T follicular helper cell (primary cell): ENCODE measurements at places on chromosomes 12 and 14.

DNA sequence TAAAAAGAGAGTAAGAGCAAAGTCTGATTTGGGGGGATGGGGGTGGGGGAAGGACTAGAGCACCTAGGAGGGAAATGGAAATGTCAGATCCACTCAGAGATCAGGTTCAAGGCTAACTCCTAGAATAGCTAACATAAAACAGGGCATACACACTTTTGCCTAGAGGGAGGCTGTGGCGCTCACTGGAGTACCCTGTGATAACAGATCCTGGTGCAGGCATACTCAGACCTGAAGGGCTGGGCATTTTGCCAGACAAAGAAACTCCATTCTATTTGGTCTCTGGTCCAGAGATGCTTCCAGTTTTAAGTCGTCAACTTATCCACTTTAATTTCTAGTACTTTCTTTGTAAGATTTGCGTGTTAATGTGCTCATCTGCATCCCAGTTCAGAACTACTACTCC, 5.8 kb downstream of the CTDSP2 start:
- no peak for DNase-seq

DNA sequence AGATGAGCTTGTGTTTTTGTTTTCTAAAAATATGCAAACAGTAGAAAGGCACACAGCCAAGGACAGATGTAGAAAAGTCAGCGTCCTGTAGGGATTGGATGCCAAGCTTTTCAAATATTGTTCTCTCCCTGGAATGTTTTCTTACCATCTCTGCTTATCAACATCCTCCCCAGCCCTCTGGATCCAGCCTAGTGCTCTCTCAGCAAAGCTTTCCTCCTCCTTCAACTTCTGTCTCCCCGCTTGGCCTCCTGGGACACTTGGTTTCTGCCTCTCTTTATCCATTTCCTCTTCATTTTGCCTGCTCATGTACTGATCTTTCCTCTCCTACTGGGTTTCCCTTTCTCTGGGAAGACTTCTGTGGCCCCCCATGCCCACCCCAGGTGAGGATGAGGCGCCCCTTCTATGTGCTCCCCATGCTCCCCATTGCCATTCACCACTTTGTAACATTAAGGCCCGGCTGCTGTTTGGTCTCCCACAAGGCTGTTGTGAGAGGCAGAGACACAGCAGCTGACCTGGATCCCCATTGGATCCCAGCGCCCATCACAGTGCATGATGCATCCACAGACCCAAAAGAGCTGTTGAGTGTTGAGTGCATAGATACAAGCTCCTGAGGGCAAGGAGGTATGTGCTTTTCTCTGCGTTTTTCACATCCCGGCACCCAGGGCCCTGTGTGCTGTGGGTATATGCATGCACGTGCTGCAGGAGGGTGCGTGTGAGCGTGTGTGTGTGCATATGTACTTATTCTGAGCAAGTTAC, 38.2 kb downstream of the EVL start:
- DNase-seq = no peak

DNA sequence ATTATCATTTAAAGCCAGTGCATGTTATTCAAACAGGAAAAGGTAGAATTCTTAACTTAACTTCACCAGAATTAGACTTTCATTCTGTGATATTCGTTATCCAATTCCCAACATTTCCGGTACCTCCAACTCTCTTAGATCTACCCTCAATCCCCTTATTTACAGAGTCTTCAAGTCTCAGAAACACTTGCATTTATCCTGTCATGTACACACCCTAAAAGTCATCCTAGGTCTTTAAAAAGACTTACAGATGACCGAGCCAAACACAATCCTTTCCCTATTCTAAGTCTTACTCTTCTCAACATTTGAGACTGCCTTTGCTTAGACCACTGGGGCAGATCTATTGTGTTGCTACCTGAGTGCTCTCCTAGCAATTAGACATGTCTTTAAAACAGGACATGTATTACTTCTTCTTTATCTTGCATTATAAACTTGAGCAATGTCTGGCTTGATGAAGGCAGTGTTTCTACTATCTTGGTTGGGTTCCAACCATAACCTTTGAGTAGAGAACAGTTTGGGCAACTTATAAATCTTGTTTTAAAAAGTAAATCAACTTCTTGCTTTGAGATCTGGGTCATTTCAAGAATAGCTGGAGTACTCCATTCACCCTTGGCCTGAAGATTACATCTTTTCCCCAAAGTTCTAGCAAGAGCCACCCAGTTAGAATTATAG, 140.6 kb upstream of the PLEKHG7 start:
- no peak for DNase-seq

DNA sequence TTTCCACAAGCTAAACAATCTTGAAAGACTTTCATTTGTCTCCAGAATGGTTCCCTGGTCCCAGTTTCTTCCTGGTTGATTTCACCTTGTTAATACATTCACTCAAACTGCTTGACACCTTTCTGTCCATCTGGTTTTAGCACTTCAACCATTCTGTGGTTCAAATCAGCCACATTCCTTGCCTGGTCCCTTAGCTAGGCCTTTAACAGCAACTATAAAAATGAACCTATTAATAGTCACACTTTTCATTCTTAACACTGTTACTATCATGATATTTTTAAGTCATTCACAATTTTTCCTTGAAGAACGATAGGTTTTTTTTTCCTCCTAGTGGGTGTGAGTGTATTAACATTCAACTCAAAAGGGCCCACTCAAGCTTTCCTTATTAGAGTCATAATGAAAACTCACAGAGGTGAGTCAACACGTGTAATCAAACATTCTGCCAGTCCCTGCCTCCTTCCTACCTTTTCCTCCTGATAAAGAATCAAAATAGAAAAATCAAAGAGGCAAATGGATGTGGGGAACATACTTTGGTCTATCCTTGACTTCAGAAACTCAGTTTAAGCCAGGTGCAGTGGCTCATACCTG, 34.4 kb upstream of the CCNT1 start:
- no peak for DNase-seq

DNA sequence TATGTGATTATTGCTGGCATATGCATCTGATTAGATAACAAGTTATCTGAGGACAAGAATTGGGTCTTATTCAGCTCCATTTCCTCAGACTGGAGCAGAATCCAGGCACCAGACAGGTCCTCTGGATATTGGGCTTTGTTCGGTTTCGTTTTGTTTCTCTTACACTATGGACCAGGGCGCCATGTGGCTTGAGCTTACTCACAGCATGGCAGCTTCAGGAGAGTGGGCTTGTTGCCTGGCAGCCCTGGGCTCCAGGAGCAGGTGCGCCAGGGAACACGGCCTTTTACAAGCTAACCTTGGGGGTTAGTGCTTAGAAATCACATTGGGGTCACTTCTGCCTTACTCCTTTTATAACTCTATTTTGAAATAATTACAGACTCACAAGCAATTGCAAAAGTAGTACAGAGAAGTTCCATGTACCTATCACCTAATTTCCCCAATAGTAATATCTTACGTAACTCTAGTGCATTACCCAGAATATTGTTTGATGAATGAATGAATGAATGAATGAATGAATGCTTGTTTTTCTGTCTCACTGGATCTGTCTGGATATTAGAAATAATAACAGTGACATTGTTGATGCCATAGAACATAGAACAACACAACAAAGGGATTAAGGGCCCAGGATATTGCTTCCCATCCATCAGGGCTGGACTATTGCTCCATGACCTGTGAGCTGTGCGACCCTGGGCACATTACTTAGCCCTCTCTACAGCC, 39.0 kb downstream of the CMKLR1 start:
- DNase-seq = no peak

GRCh38 chr12:56126732-56127239, 1.3 kb upstream of the ESYT1 start:
- DNase-seq = no peak

- no peak for DNase-seq
Observed at GRCh38 chr12:112283546-112283945, 98.7 kb downstream of the HECTD4 start.

- no peak for DNase-seq
Observed at GRCh38 chr12:103778781-103779180, 62.3 kb downstream of the NT5DC3 start.

DNA sequence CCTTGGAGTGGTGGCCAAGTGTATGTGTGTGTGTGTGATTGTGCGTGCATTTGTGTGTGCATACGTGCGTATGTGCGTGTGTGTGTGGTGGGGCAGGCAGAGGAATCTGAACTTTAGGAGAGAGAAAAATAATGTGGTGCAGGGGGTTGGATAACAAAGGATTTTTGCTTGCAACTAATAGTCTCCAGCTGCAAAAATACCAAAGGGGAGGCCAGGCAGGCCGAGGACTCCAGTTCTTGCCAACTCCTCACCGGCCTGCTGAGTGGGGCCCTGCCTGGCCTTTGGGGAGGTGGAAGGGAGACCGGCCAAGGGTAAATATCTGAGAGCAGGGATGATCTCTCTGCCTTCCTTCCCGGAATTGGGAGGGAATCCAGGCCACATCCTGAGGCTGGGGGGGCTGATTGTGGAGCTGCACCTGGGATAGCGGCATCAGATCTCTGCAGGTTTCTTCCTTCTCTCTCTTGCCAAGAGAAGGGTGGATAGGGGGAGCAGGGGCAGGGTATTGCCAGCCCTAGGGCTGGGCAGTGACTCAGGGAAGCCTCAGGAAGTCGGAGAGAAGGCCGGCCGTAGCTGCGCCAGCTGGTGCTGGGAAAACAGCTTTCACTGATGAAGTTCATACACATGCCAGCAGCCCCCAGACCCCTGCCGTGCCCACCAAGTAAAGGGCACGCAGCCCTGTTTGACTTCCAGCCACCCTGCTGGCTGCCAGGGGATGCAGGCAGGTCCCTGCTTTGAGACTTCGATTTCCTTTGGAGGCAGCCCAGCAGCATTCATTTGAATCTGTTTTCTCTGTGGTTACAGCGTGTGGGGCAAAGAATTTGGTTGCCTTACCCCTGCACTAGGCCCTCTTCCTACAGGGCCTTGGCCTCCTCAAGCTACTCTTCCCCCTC, 4.6 kb upstream of the LRP1-AS start:
- no peak for DNase-seq

GRCh38 chr12:132161036-132161781, 17.0 kb downstream of the NOC4L start:
- DNase-seq = no peak

GRCh38 chr12:59040656-59041055, 120.4 kb upstream of the LRIG3 start:
- DNase-seq = no peak

GRCh38 chr14:22314183-22314820, 274.7 kb downstream of the DAD1 start:
- no peak for DNase-seq

DNA sequence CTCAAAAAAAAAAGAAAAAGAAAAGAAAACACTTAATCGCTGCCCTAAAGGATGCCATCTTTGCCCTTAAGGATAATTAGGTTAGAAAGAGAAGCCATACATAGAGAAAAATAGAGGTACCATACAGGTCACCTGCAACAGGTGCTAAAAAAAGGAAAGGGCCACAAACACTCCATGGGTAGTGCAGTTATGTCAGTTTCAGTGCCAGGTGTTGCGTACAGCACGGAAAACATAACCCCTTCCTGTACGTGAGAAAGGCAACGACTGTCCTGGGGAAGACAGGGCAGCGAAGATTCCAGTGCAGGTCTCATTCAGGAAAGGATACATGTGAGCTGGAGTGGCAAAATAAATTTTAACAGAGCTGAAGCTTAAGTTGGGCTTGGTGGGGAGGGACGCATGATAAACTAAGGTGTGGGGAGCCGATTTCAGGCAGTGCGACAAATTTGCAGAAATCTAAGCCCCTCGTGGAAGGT, 553 bp upstream of the DAZAP2 start:
- DNase-seq = no peak

GRCh38 chr12:64650762-64651161, 40.5 kb downstream of the RASSF3 start:
- DNase-seq = no peak

DNA sequence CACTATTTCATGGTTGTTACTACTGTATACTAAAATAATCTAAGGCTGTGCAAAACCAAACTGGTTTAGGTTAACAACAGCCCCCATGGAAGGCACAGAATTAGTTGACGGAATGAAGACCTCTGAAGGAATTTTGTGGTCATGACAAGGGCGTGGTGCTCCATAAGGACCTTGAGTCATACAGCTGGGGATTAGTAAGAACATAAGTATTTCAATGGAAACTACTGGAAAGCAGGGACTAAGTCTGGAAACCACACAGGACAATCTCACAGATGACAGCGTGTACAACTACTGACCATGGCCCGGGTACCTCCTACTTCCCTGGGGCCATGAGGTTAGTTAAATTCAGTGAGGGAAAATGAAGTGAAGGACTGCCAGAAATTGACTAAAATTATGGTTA, 98.5 kb upstream of the PLEKHA5 start:
- no peak for DNase-seq

DNA sequence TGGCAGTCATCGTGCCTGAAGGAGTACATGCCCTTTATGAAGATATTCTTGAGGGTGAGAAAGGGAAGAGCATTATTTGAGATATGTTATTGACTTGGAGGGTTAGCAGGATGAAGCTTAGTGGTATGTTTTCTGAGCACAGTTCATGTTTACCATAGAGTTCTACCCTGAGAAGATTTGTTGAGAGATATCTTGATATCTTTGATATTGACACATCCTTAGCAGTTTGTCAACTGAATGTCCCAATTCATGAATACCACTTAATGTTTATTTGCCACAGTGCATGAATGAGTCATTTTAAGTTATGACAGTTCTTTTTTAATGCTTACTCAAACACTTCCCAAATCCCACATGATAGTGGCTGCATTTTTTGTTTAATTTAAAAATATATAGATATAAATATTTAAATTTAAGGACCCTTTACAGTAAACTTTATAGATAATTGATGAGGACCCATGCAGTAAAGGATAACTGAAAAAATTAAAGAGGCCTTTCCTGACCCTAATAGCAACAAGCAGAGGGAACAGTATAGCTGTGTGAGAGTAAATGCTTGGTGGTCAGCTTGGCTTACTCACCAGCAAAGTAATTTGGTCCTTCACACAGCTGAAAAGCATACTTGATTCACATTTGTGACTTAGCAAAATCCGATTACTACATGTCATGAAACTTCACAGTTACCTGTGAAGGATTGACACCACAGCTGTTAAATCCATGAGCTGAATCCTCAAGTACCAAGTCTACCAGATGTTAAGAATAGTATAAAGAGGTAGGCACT, 25.8 kb downstream of the SLC39A9 start:
- DNase-seq = no peak

DNA sequence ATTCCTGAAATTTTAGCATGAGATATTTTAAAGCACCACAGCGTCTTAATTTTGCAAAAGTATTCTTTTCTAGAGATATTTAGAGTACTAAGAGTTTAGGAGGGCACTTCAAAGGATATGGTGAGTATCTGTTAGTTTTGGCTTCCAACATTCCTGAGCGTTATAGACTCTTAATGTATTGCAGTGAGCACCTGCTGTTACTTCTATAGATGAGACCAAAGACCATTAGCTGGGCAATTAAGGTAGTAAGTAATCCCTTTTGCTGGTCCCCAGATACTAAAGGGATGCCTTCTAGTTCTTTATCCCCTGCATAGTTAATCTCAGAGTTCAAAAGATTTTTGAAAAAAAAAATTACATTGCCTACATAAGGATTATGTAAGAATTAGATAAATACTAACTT, 975.6 kb downstream of the GALC start:
- DNase-seq = no peak

- DNase-seq = no peak
Observed at GRCh38 chr12:65598688-65599087, 225.6 kb upstream of the HMGA2 start.

GRCh38 chr12:56679883-56680575, 8.1 kb downstream of the PTGES3 start:
- no peak for DNase-seq
